Left ventricle myocardium superior (tissue), 1 donor: ENCODE measurements at places on chromosomes 12 and 14.

GRCh38 chr14:49056021-49056420, 530.2 kb downstream of the RPS29 start:
- DNase-seq: no peak

GRCh38 chr12:21823581-21823980, 49.1 kb upstream of the KCNJ8 start:
- peak; percentile 75 for DNase-seq

DNA sequence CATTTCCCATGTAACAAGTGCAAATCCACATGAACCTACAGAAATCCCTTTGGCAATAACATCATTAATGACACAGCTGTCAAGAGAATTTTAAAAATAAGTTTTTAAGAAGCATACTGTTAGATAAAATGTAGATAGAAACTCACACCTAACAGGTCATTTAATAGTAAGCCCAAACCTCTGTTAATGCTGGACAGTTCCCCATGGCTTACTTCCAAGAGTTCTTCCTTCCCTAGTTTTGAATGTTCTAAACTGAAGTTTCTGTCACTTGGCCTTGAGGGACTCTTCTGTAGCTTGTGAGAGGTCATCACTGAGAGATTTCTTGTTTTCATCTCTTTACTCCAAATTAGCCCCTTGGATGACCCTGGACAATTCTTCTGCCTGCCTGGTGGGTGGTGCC, 22.7 kb downstream of the OTX2 start:
- DNase-seq: no peak

GRCh38 chr14:89490466-89490865, 73.4 kb upstream of the FOXN3 start:
- DNase-seq: no peak

DNA sequence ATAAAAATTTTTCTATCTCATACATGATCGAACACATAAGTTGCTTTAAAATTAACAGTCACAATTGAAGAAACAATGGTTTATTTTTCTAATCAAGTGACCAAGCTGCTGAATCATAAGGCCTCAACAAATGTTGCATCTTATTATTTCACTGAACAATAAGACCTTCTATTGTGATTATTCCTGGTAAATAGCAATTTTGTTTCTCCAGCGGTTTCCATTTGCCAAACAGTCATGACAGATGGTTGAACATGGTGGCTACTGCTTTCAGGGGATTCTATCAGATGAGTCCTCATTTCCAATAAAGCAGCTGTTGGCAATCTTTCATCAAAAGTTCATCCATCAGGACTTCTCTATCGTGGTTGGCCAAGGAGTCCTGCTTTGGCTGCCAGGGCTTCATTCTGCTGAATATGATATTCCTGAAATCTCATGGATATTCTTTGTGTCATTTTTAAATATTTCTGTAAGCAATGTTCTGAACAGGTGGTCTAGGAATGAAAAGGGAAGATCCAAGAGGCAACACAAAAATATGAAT, 13.0 kb downstream of the TOMM20L start:
- DNase-seq: no peak
